Activated T-cell treated with anti-CD3 and anti-CD28 coated beads, Interleukin-2, amount 50 U/mL, for 48 hours (primary cell): ENCODE measurements at places on chromosomes 2 and 18.

DNA sequence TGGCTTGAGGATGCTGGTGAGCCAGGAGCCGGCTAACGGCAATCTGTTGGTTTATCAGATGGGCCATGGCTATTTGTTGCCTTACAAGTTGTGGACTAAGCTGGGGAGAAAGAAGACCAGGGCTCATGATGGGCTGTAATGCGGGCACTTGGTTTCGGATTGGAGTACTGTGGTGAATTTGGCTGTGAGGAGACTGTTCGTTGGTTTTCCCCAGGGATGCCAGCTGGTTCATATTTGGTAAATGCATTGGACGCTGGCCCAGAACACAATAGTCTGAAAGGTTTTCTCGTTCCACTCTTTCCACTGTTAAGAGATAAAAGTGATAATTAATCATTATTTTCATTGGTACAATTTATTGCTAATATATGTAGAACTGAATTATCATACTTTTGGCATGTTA, 108.9 kb downstream of the SATB2 start:
- no peak for DNase-seq

DNA sequence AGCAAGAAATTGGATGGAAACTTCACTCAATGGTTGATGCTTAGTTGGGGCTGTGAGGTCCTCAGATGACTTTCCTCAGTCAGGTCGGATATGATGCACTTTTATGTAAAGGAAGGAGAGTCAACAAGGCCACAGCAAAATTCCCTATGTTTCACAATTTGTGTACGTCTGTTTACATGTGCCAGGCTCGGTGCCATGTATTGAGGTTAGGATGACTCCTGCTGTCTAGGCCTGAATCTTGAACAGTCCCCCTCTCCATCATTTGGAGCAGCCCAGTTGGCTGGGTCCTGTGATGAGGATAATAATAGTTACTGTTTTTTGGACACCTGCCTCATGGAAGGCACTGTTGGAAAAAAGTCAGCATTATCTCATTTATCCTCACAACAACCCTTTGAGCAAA, 43.1 kb downstream of the VSNL1 start:
- DNase-seq, result no peak

DNA sequence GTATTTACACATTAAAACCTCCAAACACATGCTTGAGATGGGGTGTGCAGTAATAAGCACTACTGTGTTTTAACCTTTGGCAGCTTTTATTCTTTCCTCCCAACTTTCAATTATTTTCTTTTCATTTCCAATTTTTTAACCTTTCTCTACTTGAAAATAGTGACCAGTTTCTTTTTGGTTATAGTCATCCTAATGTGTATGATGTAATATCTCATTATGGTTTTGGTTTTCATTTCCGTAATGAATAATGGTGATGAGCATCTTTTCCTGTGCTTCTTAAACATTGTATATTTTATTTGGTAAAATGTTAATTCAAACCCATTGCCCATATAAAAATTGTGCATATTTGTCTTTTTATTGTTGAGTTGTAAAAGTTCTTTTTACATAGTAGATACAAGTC, 103.5 kb downstream of the BMPR2 start:
- no peak for DNase-seq

DNA sequence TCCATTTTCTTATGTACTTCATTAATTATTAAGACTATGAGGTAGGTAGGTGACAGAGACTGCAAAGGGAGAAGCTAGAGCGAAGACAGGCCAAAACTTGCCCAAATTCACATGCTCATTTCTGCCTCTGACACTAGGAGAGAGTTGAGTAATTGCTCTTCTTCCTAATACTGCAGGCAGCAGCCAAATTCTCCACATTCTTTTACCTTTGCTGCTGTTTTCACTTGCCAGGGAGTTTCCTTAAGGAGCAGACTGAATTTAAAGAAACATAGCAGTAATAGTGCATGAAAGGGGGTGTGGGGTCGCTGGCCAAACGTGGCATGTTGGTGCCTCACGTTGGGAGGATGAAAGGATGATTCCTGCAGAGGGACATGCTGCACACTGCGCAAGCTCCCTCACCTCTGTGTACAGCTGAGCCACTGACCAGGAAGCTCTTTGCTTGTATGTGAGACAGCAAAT, 12.3 kb downstream of the CRIM1 start:
- DNase-seq, result no peak
